NCI-H2081 (cell line): ENCODE measurements at places on chromosomes 1 and 21.

- DNase-seq: no peak
These were observed 275.2 kb upstream of the NEGR1 start for GRCh38 chr1:72557446-72558049.

DNA sequence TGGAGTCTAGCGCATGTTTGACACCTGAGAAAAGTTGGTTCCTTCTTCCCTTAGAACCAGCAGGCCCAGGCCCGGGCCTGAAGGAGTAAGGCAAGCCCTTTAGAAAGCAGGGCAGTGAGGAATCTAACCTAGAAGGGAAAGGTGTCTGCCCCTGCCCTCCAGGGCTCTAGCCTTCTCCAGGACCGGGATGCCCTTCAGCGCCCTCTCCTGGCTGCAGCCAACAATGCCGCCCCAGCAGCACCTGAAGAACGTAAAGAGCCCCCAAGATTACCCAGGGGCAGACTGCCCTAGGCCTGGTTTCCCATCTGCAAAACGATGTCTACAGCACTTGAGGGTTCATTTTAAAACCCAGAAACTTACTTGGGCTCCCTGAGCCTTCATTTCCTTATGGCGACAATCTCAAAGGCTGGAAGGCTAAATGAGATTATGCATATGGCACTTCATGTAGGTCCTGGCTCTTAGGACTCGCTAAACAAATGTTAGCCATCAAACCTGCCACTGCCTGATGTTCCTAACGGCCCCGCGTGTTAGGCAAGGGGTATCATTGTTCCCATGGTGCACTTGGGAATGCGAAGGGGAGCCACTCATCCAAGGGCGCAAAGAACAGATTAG lies 106.7 kb upstream of the KLHDC7A start:
- DNase-seq: no peak

- DNase-seq: no peak
These were observed 147.3 kb downstream of the LBR start for GRCh38 chr1:225280563-225280962.

GRCh38 chr21:29194847-29195246 lies 64.4 kb downstream of the MAP3K7CL start:
- no peak for DNase-seq

DNA sequence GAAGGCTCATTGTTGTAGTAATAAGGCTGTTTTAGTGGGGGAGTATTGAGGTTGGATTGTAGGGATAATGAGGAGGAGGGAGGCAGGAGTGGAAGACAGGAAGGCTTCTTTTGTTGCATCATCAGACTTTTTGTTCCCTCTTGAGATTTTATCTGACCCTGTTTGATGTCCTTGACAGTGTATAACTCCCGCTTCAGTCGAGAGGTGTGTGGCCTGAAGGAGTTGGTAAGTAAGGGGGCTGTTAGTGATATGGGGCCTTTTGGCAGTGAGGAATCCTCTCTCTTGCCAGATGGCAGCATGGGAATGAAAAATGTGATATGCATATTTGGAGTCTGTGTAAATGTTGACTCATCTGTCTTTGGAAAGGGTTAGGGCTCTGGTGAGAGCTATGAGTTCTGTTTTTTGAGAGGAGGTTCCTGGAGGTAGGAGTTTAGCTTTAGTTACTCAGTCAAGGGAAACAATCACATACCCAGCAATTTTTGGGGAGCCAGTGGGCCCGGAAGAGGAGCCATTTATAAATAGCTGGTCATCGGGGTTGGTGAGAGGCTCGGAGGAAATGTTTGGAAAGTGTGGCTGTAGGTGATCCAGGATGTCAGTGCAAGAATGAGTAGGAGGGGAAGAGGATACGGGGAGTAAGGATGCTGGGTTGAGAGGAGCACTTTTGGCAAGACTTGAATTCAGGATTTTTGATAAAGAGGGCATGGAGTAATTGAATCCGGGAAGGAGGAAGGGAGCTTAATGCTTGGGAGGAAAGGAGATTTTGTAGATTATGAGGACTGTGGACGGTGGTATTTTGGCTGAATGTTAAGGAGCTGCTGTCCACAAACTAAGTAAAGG lies 136.7 kb upstream of the ETV3 start:
- DNase-seq: no peak

GRCh38 chr1:112673592-112674439 lies 643 bp upstream of the MOV10 start:
- no peak for DNase-seq

GRCh38 chr1:210817385-210818275 lies 316.3 kb downstream of the KCNH1 start:
- no peak for DNase-seq

DNA sequence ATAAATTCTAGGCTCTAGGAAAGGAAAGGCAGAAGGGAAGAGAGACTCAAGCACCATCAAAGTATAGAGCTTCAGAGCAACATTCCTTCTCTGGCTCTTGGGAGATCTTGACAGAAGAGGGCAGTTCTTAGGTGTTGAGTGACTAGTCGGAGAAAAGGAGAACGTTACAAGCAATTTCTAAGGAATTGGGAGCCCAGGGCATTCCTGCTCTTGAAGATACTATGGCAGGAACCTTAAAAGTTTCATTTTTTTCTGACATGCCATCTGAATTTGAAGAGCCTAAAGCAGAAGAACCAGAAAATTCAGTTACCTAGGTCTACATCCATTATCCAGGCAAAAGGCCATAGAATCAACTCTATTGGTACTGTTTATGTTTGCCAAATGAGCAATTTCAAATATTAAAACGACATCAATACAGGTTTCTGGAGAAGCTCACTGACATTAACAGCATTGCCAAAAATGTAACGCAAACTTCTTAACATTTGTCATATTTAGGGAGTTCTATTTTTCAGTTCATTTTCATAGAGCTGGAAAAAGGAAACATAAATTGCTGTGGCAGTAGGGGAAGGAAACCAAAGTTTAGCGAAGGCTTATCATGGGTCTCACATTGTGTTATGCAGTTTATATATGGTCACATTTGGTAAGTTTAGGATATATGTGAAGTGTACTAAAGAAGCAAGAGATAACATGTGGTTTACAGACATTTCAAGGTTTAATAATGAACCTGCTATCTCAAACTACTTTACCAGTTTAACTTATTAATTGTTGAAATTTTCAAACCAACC lies 210.1 kb upstream of the NRIP1 start:
- no peak for DNase-seq

DNA sequence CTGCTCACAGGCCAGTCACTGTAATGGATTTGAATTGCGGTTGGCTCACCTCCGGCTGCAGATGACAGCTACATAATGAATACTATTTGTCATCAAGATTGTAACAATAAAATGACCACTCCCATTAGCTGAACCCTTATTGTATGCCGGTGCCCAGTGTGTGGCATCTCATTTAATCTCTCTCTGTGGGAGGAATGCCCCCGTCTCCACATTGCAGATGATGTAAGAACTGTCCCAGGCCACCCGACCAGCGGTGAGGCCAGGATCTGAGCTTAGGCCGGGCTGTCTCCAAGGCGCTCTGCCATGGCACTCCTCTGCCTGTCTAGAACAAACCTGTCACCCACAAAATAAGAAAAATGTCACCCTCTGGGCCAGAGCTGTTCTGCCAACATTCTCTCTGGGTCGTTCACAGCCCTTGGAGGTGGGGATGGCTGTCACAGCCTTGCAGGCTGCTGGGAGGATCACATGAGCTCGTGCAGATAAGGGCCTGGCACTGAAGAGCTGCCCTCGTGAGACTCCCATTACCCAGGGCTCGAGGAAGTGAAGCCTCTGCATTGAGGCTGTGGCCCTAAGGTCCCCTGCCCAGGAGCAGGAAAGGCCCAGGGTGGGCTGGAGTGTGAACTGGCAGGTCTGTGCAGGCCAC lies 52.7 kb downstream of the ECE1 start:
- no peak for DNase-seq

DNA sequence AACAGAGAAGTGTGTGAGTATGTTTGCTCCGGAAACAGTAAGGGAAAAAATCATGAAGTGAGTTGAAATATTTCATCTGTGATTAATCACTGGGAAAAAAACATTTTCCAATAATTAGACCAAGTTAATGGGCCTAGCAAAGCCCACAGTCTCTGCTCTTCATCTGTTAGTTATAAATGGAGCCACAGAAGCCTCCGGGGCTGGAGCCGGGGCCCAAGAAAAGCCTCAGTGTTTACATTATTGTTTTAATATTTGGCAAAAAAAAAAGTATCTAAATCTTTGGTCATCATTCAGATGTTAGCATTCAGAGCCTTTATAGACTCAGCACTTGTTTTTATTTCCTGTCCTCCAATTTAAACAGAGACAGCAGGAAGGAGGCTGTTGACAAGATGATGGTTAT lies 115.0 kb downstream of the UBE2U start:
- no peak for DNase-seq

DNA sequence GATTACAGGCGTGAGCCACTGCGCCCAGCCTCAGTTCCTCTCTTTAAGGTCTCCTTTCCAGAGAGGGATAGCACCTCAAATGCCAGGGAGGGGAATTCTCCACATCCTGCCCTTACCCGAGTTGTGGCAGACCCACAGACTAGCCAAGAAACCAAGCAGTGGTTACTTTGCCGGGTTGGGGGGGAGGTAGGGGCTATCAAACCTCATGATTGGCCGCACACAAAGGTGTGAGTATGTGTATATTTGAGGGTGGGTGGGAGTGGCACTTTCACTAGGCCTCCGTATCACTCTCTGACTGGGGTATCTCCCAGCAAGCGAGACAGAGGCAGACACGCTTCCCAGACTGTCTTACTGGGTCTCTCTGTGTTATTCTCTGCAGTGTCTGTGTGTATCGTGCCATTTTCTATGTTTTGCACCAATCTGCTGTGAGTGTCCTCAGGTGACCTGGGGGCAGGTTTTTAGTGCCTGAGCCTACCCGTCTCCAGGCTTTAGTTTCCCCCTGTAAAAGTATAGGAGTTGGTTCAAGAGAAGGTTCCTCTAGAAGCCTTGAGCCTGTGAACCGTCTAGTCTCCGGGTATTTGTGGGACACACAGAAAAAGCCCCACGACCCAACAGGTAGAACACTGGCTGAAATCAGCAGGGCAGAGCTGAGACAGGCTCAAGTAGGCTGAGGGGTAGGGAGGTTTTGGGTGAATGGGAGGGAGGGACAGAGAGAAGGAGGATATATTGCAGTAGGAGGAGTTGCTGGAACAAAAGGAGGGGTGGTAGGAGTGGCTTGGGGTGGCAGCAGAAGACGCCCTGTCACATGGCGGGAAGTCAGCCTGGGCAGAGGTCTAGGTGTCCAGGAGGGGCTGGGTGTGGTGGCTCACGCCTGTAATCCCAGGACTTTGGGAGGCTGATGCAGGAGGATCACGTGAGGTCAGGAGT lies 10.3 kb downstream of the LMNA start:
- DNase-seq: no peak

DNA sequence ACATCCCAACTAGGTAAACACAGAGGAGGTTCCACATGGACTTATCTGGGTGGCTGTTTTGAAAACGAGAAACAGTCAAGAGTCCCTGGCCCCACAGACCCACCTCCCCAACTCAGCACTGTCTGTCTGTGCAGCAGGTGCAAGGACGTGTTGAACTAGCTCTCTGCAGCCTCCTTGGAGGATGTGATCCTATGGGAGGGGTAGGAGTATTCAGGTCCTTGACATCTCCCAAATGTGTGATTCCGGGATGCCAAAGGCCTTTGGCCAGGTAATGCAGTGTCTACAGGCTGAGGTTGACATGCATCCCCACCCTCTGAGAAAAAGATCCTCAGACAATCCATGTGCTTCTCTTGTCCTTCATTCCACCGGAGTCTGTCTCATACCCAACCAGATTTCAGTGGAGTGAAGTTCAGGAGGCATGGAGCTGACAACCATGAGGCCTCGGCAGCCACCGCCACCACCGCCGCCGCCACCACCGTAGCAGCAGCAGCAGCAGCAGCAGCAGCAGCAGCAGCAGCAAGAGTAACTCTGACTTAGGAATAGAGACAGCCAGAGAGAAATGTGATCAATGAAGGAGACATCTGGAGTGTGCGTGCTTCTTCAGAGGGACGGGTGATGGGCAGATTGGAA lies 151.6 kb upstream of the CAMK1G start:
- no peak for DNase-seq

DNA sequence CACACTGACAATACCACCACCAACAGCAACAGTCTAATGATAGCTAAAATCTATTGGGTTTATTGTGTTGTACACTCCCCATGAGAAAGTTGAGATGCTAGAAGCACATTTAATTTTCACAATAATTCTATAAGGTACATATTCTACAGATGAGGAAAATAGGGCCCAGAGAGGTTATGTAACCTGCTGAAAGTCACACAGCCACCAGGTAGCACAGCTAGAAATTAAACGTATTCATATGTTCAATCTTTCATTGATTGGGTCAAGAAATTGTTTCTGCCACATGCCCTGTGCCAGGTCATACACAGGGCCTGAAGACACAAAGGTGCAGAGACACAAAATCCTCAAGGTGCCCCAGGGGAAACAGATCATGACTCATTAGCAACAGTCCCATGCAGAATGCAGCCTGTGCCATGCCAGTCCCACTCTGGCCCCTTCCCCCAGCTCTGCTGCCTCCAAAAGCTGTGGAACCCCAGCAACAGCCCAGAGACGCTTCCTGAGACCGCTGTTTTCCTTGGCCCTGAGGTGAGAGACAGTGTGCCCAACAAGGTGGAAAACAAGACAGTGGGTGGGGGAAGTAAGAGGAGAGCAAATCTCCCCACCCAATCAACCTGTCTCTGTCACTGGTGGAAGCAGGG lies 32.1 kb downstream of the GJA4 start:
- no peak for DNase-seq

DNA sequence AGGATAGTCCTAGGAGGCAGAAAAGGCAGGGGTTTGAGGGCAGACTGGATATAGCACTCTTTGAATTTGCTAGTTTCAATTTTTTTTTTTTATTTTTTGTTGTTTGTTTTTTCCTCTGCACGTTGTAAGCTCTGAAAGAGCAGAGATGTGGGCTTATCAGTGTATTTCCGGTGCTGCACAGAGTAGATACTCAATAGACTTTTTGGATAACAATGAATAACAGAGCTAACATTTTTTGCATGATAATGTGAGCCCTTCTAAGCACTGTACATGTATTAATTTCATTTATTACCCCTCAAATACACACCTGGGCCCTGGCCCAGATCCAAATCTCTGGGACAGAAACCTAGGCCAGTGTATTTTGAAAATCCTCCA lies 17.1 kb upstream of the PARP1 start:
- no peak for DNase-seq

DNA sequence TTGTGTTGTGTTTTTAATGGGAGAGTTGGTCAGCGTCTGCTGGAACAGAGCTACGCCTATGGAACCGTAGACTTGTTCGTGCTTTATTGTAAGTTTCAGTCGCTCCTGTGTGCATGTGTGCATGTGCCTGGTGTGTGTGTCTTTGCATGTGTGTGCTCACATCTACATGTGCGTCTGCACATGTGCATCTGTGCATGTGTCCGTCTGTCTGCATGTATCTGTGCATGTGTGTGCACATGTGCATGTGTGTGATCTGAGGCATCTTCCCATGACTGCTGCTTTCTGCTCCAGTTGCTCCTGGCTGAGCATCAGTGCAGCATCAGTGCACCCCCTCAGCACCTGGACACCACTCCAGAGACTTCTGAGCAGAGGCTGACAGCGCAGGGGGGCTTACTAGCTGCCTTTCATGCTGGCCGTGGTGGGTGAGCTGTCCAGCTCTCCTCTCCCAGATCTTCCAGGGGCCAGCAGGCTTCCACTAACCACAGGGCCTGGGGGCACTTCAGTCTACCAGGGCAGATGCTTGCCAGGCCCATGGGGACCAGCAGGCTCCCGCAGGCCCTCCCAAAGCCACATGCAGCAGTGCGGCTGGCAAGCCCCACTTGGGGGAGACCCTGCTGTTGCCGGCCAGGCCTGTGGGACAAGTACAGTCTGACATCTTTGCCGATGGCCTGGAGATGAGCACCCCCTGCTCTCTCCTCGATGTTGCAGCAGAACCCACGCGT lies 47.8 kb upstream of the PCBP3 start:
- no peak for DNase-seq
